ENCODE measurements at places on chromosomes 2 and 18. TPM values are rescaled to one million over a fixed set of nuclear protein-coding genes. Genes with fewer than 3 reads are reported as not detected.

MPHOSPH10 gene
- 26.9 TPM for total RNA-seq

- DNase-seq, result no peak
Measured at GRCh38 chr2:229370509-229370908, 99.4 kb upstream of the PID1 start.

PECR gene
- total RNA-seq, result 32.4 TPM

EIF2B4 gene
- total RNA-seq, result 47.0 TPM

GRCh38 chr18:8860845-8861642, 155.7 kb downstream of the MTCL1 start:
- no peak for DNase-seq

GRCh38 chr2:31831585-31831984, 179.2 kb downstream of the MEMO1 start:
- no peak for DNase-seq

NT5DC4 gene
- total RNA-seq, result not detected

SCN1A gene
- not detected for total RNA-seq

DNA sequence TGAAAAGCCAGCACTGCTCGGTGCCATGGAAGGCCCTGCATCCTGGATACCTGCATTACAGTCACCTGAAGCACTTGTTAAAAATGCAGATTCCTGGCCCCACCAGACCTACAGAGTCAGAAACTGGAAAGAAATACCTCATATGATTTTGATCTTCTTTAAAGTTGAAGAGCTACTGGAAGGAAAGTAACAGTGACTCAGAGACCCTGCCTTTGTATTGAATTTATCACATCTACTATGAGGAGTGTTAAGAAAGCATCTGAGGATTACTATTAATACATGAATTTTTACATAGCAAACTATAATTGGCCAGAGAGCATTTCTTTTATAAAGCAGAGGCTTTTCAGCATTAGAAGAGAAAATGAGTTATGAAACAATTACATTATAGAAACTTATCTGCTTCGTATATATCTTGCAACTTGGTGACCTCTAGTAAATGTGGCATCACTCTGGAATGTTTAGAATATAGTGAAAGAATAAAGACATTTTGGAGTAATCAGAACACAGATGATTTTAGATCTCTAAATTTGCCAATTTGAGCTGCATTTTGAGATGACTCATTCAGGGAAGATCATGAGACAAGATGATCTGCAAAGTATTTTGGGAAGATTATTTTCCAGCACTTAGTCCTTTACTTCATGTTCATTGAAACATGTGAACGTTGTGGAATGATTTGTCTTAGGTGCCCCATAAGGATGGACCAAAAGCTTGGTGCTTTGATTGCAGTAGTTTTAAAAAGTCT, 12.2 kb downstream of the PTPRM start:
- DNase-seq, result no peak

All from mesenteric fat pad (tissue), 1 donor.